CD4-positive, alpha-beta T cell treated with Interleukin-2 at 100 ng/mL for 4 hours (primary cell): ENCODE measurements at places on chromosomes 5 and 9.
A peak's percentile ranks its signal among the peaks of the same experiment; 100 is the strongest.

GRCh38 chr9:130330202-130330862, 64.8 kb downstream of the HMCN2 start:
- DNase-seq, result no peak

DNA sequence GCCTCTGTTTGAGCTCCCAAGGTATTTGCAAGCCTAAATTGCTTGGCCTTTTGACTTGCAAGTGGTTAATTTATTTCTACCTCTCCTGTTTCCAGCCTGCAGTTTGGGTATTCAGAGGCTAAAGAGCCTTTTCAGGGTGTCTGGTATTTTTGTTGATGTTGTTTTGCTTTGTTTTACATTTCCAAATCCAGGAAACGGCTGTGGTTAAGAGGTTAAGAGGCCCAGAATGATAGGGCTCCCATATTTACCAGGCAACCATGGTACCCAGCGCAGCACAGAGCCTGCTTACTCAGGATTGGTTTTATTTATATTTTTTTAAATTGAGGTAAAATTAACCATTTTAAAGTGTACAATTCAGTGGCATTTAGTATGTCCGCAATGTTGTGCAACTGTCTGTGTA, 92.1 kb downstream of the PDZD2 start:
- peak; percentile 3 for DNase-seq

- DNase-seq, result no peak
Observed at GRCh38 chr9:128909859-128910258, 10.9 kb upstream of the PHYHD1 start.

- DNase-seq, result no peak
Observed at GRCh38 chr9:104795857-104796256, 31.9 kb downstream of the NIPSNAP3B start.

DNA sequence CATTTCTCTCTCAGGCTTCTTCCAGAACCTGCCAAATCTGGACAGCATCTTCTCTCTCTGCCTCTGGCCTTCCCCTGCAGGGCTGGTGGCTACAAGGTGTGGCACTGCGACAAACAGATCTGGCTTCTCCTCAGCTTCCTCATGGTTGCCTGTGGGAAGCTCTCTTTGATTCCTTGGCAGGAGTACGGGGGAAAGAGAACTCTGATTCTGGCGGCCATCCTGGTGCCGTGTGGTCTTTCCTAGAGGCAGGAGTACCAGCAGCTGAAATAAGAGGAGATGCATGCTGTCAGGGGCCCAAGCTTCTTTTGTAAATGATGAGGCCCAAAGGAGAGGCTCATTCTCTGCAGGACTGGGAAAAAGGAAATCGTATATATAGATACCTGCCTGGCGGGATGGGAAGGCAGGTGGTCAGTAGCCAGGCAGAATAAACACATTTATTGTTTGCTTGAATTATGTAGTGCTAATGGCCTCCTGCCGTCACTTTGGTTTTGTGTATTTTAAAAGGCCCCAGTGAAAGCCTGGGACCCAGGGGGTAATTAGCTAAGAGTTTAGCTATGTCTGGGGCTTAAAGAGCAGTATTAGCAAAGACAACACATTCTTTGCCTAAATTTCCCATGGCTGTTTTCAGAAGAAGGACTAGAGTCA, at the start of gene CER1:
Gene CER1 (minus strand): TSS at position 343 of the 645 bp plus-strand sequence. CDS start 61 bp downstream, at position 282.
- DNase-seq, result no peak

DNA sequence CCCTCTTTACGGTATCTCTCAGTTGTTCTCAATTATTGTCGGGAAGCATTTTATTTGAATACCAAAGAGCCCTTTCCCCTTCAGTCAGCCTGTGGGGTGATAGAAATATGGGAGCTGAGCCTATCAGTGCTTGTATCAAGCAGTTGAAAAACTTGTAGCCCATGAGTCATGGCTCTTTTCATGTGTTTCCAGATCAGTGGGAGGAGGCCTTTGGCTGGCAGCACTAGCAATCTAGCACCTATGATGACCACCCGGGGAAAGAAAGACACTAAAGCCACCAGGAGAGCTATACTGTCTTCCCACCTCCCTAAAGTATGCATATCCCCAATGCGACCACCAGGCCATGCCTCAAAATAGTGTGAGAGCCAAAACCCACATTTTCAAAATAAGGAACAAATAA, 696.9 kb upstream of the C9orf72 start:
- DNase-seq, result no peak

GRCh38 chr5:16615741-16616535, 859 bp downstream of the RETREG1 start:
- DNase-seq, result no peak

DNA sequence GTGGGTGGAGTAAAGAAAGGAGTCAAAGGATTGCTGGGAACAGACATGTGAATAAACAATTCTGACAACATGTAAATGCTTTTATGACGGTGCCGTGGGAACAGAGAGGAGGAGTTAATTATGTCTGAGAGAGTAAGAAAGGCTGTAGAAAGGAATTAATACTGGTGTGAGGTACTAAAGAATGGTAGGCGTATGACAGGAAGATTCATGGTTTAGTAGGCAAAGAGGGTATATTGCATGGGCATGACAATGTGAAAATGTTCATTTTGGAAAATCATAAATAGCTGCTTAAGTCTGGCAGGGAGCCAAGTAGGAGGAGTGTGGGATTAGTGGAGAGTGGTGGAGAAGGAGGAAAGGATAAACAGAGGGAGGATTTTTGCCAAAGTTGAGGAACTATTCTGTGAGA, 19.7 kb downstream of the NAA35 start:
- no peak for DNase-seq

- DNase-seq, result no peak
Observed at GRCh38 chr5:138439477-138440158, 761 bp downstream of the REEP2 start.

- DNase-seq, result no peak
Observed at GRCh38 chr5:39566891-39567290, 142.1 kb upstream of the DAB2 start.
